T-cell (primary cell): ENCODE measurements at places on chromosomes 12 and 14.
A peak's percentile ranks its signal among the peaks of the same experiment; 100 is the strongest.

DNA sequence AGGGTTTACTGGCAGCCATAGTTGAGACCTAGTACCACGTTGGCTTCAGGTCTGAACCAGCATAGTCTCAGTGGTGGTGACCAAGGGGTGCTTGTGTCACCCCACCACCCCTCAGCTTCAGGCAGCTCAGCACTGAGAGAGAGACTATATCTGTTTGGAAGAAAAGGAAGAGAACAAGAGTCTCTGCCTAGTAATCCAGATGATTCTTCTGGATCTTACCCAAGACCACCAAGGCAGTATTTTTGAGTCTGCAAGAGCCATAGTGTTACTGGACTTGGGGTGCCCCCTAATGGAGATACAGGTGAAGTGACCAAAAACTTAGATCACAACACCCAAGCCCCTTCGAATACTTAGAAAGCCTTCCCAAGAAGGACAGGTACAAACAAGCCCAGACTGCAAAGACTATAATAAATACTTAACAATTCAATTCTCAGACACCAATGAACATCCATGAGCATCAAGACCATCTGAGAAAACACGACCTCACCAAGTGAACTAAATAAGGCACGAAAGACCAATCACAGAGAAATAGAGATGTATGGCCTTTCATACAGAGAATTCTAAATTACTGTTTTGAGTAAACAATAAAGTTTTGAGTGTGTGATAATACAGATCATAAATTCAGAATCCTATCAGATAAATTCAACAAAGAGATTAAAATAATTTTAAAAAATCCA, 107.0 kb downstream of the HELB start:
- peak; percentile 44 for DNase-seq

DNA sequence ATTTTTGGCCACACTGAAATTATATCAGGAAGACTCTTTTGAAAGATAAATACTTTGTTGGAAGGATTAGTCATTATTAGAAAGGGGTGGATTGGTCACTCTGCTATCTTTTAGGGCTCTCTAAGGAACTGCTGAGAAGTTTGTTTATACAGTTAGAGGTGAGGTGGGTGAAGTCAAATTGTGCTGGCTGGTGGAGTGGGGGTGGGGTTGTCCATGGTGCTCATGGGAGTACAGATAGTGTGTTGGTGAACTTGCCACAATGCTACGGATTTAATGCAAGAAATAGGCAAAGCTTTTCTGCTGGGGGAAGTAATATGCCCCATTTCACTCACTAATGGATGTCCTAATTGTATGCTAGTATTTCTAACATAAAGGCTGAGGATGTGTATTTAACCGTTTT, 35.8 kb downstream of the SUSD6 start:
- DNase-seq: no peak

DNA sequence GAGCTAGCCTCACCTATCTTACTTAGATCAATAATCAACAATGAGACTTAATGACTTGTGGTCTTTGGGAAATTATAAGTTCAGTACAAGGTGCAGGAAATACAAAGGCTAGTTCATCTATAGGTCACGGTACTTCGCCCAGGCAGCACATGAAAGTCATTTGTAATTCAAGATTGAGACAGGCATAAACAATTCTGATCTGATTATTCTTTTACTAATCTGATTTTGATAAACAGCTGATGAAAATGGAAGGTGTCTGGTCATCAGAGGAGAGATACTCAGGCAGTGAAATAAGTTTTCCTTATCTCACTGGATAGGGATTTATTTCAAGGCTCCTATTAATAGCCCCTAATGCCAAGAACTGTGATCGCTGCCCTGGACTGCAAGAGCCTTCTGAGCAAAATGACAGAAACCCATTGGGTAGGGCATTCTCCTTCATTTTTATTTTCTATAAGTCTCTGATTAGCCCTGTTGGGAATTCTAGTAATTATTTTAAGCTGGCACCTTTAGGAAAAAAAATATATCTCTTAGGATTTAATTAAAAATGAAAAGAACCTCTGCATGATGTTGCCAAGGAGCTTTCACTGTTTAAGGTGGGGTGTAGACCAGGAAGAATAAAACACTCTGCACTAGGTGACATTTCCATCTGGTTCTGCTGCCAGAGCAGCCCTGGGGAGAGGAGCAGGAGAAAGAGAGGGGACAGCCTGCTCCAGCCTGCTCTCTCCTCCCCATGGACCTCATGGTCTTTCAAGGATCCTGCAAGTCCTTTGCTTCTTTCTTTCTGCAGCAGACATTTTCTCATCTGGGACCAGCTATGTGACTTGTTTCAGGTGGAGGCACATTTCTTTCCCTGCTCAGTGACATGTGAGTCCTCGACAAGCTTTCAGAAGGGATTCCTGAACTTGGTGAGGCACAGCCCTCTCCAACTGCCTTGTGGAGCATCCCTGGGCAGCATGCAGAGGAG, 44.8 kb downstream of the SSPN start:
- no peak for DNase-seq

DNA sequence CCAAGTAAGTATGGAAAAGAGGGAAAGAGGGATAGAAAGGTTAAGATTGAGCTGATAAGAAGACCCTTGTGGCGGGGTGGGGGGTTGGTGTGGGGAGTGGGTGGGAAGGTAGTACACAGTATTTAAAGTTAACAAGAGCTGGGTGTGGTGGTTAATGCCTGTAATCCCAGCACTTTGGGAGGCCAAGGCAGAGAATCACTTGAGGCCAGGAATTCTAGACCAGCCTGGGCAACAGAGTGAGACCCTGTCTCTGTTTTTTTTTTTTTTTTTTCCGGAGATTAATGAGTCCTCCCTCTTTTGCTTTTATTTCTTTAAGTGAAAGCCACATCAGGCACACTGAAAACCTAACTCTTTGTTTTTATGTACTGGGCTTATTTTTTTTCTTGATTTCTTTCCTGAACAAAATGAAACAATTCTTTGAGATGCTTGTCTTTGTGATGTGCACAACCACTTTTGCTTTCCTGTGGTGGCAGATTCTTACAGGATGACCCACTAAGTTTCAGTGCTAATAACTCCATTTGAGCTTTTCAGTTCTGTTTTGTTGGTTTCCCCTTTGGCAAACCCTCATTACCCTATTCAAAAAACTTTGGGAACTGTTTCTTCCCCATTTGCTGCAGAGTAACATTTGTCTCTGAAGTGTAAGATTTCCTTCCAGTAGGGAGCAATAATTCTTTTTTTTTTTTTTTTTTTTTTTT, 54.8 kb downstream of the WNK1 start:
- DNase-seq: no peak

DNA sequence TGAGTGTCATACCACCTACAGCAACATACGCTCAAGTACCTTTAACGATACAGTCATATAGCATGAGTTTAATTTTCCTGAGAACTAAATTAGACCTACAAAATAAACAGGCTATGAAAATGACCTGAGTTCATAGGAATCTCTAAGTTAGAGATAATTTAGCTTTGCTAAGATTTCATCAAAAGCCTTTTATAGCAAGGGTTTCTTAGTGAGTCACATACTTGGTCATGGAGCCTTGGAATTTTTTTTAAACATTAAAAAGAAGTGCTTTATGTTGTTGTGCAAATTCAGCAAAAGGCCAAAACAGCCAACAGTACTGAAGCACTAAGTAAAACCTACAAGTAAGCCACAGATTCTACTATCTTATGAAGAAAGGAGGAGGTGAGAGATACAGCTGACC, 93.6 kb upstream of the FERMT2 start:
- no peak for DNase-seq

DNA sequence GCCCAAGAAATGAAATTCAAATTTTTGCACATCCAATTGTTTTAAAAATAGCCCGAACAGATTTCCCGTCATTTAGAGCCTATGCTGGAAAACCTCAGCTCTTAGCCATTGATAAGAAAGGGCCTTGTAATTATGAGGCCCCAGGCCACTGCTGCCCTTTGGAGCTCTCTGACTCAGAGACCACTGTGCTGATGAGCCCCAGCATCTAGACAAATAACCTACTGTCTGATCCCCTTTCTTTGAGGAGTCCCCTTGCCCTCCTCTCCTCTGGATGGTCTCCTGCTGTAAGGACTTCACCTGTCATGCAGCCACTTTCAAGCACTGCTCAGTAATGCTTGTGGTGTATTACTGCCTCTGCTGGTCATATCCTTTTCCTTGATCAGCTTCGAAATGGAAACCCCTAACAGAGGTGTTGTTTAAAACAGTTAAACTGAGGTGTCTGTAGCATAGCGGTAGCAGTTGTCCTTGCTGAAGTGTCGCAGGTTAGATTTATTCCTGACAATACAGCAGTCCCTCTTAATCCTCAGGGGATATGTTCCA, 159.9 kb upstream of the SRRM4 start:
- no peak for DNase-seq

- DNase-seq: no peak
These were observed 36.6 kb downstream of the PARP11 start for GRCh38 chr12:3836641-3837040.

DNA sequence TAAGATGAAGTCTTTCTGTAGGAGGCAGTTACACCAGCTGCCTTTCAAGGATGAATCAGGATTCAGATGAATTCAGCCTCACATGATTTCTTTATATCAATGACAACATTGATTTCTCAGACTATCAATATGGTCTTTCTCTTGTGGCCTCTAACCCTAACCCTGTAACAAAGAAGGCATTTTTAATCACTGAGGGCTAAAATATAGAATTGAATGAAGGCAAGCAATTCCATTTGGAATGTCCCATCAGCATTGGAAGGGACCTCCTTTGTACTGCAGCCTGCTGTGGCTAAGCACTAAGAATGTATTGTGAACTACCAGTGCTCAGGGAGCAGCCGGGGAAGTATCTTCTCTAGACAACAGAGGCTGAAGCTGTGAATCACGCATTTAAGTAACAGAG, 90.6 kb upstream of the FRMD6 start:
- DNase-seq: no peak

- no peak for DNase-seq
These were observed 52.3 kb downstream of the IRAK3 start for GRCh38 chr12:66241061-66242043.

DNA sequence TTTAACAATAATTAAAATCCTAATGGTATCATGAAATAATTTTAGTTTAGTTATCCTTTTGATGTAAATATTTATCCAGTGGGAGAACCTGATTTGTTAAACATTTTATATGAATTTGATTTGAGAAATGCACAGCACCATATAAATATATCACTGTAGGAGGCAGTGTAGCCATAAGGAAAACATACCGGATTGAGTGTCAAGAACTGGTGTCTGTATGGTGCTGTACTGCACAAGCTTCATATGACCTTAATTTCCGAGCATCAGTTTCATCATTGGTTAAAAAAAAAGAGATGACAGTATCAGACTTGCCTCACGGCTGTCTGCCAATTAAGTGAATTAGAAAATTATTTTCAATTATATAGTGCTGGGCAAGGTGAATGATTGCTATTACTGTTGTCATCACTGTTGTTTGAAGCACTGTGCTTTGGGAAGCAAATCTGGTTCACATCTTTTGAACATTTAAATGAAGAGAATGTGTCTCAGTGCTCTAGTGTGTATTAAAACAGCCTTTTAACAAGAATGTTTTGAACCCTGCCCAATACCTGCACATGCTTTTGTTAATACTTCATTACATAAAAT, 72.1 kb downstream of the TMTC2 start:
- DNase-seq: no peak

- no peak for DNase-seq
These were observed 7.9 kb downstream of the FAIM2 start for GRCh38 chr12:49895773-49896172.

GRCh38 chr12:42893803-42894202, 304.3 kb upstream of the PRICKLE1 start:
- DNase-seq: no peak

- DNase-seq: no peak
These were observed 10.6 kb downstream of the MYO1H start for GRCh38 chr12:109358154-109358869.

DNA sequence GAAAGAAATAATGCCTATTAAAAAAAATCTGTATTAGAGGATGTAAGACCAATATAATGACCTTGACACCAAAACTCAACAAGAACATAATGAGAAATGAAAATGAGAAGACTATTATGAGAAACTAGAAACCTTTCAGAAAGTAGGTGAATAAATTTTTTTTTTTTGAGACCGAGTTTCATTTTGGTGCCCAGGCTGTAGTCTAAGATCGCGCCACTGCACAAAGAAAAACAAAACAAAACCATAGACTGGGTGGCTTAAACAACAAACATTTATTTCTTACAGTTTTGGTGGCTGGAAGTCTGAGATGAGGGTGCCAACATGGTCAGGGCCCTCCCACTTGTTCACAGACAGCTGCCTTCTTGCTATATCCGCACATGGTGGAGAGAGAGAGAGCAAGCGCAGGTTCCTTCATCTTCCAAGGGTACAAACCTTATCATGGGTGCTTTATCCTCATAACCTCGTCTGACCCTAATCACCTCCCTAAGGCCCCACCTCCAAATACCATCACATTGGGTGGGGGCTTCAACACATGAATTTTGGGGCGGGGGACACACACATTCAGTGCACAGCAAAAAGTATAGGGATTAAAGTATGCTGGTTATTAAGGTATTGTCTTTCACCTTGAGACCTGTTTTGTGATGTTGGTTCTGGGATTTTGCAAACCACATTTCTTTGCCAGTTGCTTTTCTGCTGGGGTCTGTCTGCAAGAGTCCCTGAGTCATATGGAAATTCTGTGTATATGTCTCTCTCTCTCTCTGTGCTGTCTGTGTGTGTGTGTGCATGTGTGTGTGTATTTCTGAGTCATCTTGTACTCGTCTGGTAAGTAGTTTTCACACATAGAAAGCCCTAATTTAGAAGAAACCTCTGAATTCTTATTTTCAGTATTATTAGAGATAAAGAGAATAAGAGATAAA, 26.2 kb downstream of the ZCRB1 start:
- DNase-seq: no peak

- no peak for DNase-seq
These were observed 850.8 kb downstream of the TMTC2 start for GRCh38 chr12:83537428-83538053.

- no peak for DNase-seq
These were observed 144.0 kb downstream of the MYRFL start for GRCh38 chr12:69969011-69969410.

DNA sequence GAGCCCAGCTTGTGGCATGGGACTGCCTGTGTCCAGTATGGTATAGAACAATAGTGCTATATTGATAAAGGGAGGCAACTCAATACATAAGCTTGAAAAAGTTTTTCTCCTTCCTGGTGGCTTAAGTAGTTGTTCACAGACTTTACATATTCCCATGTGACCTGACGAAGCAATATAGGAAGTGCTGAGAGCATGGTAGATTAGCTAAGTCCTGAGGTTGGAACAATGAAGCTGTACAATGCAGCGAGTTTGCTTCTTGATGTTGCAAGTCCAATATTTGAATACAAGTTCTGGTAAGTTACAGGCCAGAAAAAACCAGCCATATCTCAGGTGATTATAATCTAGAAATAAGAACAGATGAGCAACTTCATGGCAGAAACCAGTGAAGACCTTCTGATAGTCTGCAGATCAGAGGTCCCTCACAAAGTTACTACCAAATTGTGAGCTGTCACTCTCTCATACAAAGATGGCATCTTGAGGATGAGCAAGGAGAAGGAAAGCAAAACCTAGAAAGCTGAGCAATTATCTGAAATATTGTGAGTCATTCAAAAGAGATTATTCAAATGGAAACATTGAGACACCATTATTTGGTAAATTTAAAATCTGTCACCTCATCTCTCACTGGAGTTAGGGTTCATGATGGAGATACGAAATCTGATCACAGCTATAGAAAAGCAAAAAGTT, 72.9 kb upstream of the BTG1 start:
- no peak for DNase-seq
